Activated naive CD8-positive, alpha-beta T cell treated with anti-CD3 and anti-CD28 coated beads for 36 hours (primary cell): ENCODE measurements at places on chromosomes 4 and X. TPM values are rescaled to one million over a fixed set of nuclear protein-coding genes. Genes with fewer than 3 reads are reported as not detected.

The ARAF gene
- total RNA-seq, result 65.1 TPM

GRCh38 chr4:14877246-14878225, 124.7 kb upstream of the CPEB2 start:
- H3K27ac ChIP-seq, result peak overlapping the region; percentile 70
- no peaks in the 10 kb centered on the region for H3K27me3 ChIP-seq
- H3K36me3 ChIP-seq, result peaks cover 12% of the 10 kb centered on the region
- peaks cover 33% of the 10 kb centered on the region for H3K4me1 ChIP-seq

DNA sequence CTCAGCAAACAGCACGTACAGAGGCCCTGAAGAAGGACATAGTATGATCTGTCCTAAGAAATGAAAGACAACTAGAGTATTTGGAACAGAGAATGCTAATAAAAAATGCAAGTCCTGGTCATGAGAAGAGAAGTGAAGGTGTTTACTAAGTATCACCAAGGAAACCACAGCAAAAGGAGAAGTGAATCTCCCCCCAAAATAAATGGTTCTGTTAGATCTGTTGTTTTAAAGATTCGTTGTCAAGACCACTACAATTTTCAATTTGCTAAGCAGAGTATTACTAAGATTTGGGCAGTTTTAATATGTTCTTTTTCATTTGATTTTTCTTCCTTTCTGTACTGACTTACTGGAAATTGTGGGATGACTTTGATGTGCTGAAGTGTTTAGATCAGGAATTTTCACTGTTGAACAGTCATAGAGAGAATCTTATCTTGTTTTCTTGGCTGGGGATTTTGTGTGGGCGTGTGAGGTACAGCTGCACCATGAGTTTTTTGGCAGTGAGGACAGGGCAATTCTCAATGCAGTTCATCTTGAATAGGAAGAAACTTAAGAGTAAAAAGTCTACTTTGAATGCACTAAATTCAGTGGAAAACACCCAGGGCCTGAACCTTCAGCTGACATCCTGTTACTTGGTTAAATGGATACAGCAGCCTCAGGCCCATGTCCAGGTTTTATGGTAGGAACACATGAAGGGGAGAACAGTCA, 132.2 kb downstream of the STIM2 start:
- no peak overlapping the region for H3K27ac ChIP-seq
- peaks cover 32% of the 10 kb centered on the region for H3K36me3 ChIP-seq
- no peaks in the 10 kb centered on the region for H3K27me3 ChIP-seq

DNA sequence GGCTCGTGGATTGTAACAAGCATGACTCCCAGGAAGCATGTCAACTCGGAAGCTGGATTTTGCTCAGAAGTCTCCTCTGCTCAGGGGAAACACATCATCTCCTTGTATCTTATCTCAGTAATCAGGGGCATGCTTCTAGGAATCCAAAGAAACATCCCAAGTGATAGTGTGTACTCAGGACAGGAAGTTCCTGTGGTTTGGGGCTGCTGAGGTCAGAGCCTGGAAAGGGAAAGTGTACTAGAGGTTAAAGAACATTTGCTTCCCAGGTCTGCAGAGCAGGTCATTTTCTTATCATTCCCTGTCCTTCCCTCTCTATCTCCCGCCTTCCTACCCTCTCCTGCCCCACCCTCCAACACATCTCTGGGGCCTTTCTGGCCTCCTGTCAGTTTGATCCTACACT, 38.8 kb downstream of the SLC34A2 start:
- H3K36me3 ChIP-seq, result no peaks in the 10 kb centered on the region
- H3K4me1 ChIP-seq, result no peaks in the 10 kb centered on the region
- no peaks in the 10 kb centered on the region for H3K27me3 ChIP-seq
- H3K4me3 ChIP-seq, result no peak overlapping the region
- H3K27ac ChIP-seq, result no peak overlapping the region

- no peak overlapping the region for H3K27ac ChIP-seq
- no peaks in the 10 kb centered on the region for H3K4me1 ChIP-seq
- no peak for DNase-seq
Observed at GRCh38 chr4:138639018-138639741, 376.4 kb upstream of the NOCT start.

- H3K4me1 ChIP-seq, result peaks cover 14% of the 10 kb centered on the region
- H3K36me3 ChIP-seq, result no peaks in the 10 kb centered on the region
- no peak overlapping the region for H3K27ac ChIP-seq
- peaks cover 5% of the 10 kb centered on the region for H3K27me3 ChIP-seq
- H3K4me3 ChIP-seq, result no peak overlapping the region
Observed at GRCh38 chrX:149570668-149571067, 16.6 kb downstream of the MAGEA9B start.

- peaks cover 6% of the 10 kb centered on the region for H3K4me1 ChIP-seq
- DNase-seq, result no peak
- no peak overlapping the region for H3K4me3 ChIP-seq
- H3K36me3 ChIP-seq, result no peaks in the 10 kb centered on the region
- no peaks in the 10 kb centered on the region for H3K27me3 ChIP-seq
- no peak overlapping the region for H3K27ac ChIP-seq
Observed at GRCh38 chrX:71081330-71082123, 13.4 kb upstream of the SNX12 start.

GRCh38 chrX:146863566-146863965, 49.0 kb upstream of the CXorf51A start:
- no peak overlapping the region for H3K27ac ChIP-seq
- no peak overlapping the region for H3K4me3 ChIP-seq
- no peak for DNase-seq
- H3K27me3 ChIP-seq, result no peaks in the 10 kb centered on the region
- no peaks in the 10 kb centered on the region for H3K4me1 ChIP-seq
- no peaks in the 10 kb centered on the region for H3K36me3 ChIP-seq

DNA sequence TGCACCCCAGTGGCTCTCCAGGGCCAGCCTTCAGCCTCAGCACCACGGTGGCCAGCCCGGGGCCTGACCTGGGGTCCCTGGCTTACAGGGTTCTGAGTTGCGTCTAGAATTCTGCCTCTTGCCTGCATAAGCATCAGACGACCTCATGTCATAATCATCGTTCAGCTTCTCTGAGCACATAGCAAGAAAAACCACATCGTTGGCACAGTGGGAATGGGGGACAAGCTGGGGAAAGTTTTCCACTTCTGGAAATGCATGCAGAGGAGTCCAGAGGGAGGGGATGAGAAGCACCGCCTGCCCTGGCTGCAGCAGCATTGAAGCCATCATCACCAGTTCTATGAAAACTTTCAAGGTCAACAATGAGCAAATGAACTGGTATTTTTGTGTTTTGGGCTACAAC, 441.0 kb upstream of the FRG1 start:
- no peaks in the 10 kb centered on the region for H3K27me3 ChIP-seq
- no peak overlapping the region for H3K27ac ChIP-seq
- no peaks in the 10 kb centered on the region for H3K36me3 ChIP-seq
- no peak for DNase-seq
- H3K4me3 ChIP-seq, result no peak overlapping the region
